Choroid plexus epithelial cell (primary cell): ENCODE measurements at places on chromosomes 5 and 9.

- no peak for DNase-seq
These were observed 112.8 kb upstream of the HMHB1 start for GRCh38 chr5:143699121-143699520.

DNA sequence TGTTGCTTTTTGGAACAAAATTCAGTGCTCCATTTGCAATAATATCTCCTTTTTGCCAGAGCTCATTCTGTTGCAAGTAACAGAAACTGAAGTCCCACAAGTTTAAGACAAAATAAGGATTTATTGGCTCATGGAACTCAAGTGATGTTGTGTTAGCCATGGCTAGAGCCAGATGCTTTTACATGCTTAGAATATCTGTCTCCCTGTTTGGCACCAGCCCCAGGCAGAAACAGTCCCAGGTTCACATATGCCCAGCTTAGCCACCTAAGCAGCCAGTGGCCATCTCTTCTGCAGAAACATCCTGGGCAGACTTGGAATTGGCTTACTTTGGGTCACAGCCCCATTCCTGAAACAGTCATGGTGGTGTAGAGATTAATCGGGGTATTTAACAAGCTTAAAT is 540.9 kb upstream of the SGCD start:
- no peak for DNase-seq

DNA sequence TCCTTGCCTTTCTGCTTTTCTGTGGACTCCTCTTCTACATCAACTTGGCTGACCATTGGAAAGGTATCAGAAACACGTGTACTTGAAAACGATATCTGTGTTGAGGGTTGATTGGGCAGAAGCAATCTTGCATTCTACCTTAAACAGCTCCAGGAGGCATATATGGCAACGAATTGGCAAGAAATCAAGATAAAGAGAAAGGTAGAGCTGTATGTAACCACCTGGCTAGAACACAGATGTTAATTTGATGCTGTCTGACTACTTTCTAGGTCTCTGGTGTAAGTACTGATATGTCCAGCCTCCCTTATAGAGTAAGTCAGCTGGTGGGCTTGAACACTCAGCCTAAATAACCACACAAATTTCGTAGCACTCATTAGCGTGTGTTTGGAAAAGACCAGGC is 1.3 kb downstream of the MAN1B1 start:
- DNase-seq: no peak

- peak; percentile 57 for DNase-seq
These were observed 40.5 kb downstream of the BHMT start for GRCh38 chr5:79151942-79152671.

DNA sequence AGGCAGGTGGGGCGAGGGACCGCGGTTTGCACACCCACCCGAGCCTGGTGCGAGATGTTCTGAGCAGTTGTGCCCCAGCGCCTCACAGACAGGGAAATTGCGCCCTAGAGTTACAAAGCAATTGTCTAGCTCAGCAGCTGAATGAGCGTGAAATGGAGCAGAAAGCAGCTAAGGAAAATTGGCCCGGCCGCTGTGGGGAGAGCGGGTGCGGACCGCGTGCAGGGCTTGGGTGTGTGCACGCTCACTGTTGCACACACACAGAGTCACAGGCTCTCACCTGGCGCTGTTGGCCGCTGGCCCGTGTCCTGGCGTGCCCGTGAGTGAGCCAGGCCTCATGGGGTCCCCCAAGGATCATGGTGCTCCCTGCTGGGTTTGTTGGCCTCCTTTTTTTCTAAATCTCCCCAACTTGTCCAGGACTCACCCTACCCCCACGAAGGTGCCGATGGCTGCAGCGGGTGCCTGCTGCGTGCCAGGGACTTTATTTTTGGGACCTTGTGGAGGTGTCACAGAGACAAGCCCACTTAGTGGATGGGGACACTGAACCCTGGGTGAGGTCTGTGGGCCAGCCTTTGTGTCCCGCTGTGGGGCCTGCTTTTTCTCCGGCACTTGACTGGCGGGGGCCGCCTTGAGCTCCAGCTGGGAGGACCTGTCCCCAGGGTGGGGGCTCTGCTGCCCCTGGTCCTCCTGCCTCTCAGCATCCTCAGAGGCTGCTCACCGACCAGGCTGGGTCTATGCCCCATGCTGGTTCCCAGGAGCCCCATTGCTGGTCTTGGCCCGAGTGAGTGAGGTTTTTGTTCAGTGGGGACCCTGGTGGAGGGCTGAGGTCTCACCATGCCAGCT is 5.2 kb downstream of the RXRA start:
- DNase-seq: no peak

DNA sequence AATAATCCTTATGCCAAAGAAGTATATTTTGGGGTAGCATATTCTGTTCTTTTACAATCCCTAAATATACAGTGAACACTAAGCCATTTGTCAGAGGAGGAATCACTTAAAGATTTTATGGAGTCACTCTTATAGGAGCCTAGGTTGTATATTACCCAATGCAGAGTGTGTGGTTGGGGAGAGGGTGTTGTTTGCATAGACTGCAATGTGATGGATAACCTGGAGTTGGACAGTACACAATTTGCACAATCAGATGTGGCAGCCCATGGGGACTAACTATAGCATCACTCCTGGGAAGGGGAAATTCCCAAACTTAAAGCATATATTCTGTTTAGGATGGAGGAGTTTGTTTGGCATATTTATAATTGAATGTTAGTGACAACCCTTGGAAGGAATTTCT is 9.6 kb upstream of the NDFIP1 start:
- DNase-seq: no peak

DNA sequence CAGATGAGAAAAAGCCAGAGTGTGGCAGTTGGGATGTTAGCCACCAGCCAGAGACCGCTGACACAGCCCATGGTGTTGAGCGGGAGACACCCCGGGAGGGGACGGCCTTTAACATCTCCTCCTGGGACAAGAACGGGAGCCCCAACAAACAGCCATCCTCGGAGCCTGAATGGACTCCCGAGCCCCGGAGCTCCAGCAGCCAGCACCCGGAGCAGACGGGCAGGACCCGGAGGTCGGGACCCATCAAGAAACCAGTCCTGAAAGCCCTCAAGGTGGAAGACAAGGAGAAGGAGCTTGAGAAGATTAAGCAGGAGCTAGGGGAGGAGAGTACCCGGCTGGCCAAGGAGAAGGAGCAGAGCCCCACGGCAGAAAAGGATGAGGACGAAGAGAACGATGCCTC is 28.0 kb upstream of the POMT1 start:
- DNase-seq: no peak

- DNase-seq: peak; percentile 94
These were observed 19.2 kb downstream of the GSN start for GRCh38 chr9:121286973-121287741.

- peak; percentile 15 for DNase-seq
These were observed 10.3 kb upstream of the CCIN start for GRCh38 chr9:36158917-36159316.

DNA sequence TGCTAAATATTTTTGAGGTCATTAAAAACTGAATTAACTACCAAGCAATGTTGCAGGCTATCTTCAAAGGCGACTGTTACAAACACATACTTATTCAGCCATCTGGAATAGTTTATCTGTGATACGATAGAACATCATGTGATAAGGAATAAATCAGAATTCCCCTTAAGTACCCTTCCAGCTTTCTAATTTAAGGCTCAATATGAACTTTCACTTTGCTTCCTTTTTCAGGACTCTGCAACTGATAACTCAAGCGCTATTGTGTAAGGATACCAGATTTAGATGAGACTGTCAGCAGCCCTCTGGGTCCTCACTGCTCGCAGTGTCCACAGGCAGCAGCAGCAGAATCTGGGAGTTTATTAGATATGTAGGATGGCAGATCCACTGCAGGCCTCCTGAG is 416.3 kb downstream of the SPATA31D1 start:
- DNase-seq: no peak

DNA sequence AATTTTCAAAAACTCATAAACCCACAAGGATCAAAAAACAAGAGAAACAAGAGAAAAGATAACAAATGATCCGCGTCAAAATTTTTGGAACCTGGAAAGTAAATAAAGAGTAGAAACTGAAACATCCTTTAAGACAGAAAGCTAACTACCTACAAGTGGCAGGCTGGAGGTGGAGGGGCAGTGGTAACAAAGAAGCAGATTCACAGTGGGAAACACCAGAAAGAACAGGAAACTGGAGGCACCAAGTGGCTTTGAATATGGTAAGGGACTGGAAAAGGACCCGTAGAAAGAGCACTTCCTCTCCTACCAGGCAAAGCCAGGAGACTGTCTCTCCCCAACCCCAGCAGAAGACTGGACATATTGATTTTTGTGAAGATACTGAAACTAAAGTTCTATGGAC is 100.6 kb upstream of the TARS1 start:
- DNase-seq: no peak

GRCh38 chr5:78533356-78533755 is 115.2 kb downstream of the LHFPL2 start:
- DNase-seq: peak; percentile 75
